DMS79 (cell line): ENCODE measurements at places on chromosomes 16 and 17.
A peak's percentile ranks its signal among the peaks of the same experiment; 100 is the strongest.

- DNase-seq, result no peak
Observed at GRCh38 chr17:7579001-7579833, at the start of gene CD68. CD68 (plus strand) TSS chr17:7579638; CDS start chr17:7579678, 40 bp downstream.

DNA sequence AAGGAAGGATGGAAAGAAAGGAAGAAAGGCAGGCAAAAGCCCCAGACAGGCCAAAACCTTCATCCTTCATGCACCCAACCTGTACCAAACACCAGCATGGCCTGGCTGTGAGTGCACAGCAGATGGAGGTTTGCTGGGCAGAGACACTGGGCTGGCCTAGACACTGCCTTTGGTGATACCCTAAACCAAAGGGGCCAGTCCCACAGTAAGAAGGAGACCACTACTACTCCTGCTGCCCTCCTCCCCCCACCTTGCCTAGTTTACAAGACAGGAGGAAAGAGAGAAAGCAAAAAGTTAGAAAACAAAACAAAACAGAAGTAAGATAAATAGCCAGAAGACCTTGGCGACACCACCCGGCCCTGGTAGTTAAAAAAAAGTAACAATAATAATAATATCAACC is 19.1 kb downstream of the QPRT start:
- DNase-seq, result no peak

- no peak for DNase-seq
Observed at GRCh38 chr17:59287452-59287851, 44.0 kb upstream of the YPEL2 start.

- DNase-seq, result no peak
Observed at GRCh38 chr16:77723108-77723514, 797 bp downstream of the NUDT7 start.

- no peak for DNase-seq
Observed at GRCh38 chr17:30517786-30518185, 40.6 kb downstream of the GOSR1 start.

- no peak for DNase-seq
Observed at GRCh38 chr17:63698886-63699637, 863 bp downstream of the LIMD2 start.

- no peak for DNase-seq
Observed at GRCh38 chr16:27703545-27703944, 153.6 kb downstream of the KATNIP start.

DNA sequence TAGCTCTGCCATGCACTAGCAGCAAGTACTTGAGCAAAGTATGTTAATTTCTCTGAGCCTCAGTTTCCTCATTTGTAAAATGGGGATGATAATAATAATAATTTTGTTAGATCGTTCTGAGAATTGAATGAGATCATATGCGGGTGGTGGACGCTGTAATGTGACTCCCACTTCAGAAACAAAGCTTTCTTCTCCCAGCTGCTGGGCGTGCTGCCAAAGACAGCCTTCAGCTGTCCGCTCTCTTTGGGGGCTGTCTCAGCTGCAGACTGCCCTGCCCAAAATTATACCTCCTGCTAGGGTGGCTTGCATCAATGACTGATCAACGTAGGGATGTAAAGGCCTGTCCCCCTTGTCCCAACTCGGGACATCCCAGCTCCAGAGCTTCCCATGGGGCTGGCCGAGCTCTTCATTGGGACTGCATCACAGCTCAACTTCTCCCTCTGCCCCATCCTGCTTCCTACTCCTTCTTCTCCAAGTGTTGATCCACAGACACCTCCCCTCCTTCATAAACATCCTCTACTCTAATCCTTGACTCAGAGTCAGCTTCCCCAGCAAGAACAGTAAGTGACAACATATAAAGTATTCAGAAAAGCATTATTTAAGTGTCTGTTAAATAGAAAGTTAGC is 30.7 kb upstream of the CDH5 start:
- DNase-seq, result peak; percentile 81

GRCh38 chr16:55083052-55083451 is 152.4 kb downstream of the IRX5 start:
- DNase-seq, result no peak

DNA sequence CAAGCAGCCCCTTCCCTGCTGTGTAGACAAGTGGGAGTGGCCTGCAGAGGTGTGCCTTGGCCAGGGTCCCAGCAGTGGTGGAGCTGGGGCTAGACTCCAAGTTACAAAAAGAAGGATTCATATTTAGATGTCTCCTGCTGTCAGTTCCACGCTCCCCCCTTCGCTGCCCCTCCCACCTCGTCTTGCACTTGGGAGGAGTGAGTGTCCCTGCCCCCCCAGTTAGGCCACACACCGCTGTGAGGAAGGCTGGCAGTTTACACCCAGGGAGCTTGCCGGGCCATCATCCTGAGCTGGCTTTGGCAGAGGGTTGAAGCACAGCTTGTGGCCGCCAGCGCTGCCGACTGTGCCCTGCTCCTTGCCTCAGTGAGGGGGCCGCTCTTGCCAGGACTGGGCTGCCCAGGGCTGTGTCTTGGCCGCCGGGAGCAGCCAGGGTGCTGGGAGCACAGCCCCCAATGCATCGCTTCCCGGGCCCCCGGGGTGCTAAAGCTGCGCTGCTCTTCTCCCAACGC is 44.3 kb downstream of the ELAC2 start:
- DNase-seq, result no peak

DNA sequence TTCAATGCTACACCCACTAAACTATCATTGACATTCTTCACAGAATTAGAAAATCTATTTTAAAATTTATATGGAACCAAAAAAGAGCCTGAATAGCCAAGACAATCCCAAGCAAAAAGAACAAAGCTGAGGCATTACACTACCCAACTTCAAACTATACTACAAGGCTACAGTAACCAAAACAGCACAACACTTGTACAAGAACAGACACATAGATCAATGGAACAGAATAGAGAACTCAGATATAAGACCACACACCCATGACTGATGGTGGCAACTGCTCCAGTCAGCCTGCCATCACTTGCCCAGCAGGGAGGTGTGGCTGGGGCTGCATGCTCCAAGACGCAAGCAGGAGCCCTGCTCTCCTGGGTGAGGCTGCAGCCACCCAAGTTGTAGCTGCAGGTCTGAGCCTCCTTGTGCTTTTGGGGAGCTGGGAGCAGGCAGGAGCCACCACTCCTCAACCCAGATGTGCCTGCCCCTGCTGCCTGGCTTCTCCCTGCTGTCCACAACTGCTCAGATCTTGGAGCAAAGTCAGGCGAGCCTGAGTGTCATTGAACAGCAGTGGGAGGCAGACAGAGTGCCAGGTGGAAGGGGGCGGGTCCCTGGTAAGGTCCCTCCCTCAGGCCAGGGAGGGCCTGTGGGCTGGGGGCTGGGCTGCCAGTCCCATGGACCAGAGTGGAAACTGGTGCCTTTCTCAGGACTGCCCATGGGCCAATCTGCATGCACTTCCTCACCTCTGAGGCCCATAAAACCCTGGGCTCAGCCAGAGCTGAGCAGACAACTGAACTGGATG is 24.7 kb downstream of the SSH2 start:
- DNase-seq, result no peak

GRCh38 chr16:88382491-88383400 is at the start of gene ZNF469:
ZNF469 (plus strand) TSS chr16:88382959; CDS start chr16:88427471, 44,512 bp downstream.
- DNase-seq, result no peak

GRCh38 chr17:80992077-80992947 is 671 bp downstream of the CHMP6 start:
- DNase-seq, result no peak

DNA sequence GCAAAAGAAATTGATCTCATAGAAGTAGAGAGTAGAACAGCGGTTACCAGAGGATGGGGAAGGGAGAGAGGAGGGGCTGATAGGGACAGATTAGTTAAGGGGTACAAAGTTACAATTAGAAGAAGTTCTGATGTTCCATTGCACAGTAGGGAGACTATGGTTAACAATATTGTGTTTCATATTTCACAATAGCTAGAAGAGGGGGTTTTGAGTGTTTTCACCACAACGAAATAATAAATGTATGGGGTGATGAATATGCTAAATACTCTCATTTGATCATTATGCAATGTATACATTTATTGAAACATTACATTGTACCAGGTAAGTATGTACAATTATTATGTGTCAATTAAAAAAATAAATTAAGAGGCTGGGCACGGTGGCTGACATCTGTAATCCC is 291.2 kb upstream of the KCNJ16 start:
- DNase-seq, result no peak

DNA sequence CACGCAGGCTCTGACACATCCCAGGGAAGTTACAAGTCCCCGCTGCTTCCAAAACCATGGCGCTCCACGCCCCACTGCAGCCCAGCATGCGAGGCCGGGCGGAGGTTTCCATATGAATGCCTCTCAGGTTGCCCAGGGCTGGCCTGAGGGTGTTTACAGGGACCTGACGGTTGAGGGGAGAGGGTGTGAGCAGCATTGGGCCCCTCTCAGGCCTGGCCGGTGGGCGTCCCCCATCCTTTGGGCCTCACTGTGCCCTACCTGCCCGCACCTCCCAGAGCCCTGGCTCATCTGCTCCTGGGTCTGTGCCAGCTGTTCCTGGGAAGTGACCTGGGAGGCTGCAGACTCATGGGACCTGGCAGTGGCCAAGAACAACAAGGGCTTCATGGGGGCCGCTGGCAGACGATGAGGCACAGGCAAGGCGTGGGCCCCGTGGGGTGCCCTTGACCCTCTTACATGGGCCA is 173.5 kb downstream of the C16orf95 start:
- DNase-seq, result no peak

GRCh38 chr17:28527859-28528258 is 21.7 kb downstream of the FOXN1 start:
- no peak for DNase-seq

GRCh38 chr17:78528541-78528940 is 48.7 kb downstream of the DNAH17 start:
- peak; percentile 16 for DNase-seq

- DNase-seq, result no peak
Observed at GRCh38 chr17:30086896-30087295, 29.7 kb upstream of the NSRP1 start.

GRCh38 chr16:84181144-84181915 is 5.5 kb downstream of the TAF1C start:
- no peak for DNase-seq

DNA sequence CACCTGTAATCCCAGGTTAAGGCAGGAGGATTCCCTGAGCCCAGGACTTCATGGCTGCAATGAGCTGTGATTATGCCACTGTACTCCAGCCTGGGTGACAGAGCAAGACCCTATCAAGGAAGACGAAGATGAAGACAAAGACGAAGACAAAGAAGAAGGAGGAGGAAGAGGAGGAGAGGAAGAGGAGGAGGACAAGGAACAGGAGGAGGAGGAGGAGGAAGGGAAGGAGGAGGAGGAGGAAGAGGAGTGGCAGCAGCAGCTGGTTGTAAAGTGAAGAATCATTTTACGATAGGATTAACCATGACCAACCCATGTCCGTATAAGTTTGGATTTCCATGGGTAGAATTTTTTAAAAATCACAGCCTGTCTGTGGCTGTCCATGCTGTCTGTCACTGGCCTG is 316.8 kb upstream of the TNRC6C start:
- DNase-seq, result no peak

- DNase-seq, result no peak
Observed at GRCh38 chr17:27959382-27959709, 66.2 kb upstream of the LYRM9 start.

DNA sequence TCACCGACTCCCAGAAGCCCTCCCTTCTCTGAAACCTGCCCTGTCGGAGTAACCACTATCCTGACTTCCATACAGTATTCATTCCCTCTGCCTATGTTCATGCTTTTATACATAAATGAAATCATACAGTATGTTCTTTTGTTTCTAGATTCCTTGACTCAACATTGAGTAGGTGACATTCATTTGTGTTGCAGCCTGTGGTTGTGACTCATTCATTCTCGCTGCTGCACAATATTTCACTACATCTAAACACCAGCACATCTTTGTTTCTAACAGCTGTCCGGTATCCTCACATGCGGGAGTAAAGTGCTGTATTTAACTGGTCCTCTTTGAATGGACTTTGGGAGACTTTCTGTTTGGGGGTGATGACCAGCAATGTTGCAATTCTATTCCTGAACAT is 135.0 kb upstream of the FOXF1 start:
- DNase-seq, result no peak

DNA sequence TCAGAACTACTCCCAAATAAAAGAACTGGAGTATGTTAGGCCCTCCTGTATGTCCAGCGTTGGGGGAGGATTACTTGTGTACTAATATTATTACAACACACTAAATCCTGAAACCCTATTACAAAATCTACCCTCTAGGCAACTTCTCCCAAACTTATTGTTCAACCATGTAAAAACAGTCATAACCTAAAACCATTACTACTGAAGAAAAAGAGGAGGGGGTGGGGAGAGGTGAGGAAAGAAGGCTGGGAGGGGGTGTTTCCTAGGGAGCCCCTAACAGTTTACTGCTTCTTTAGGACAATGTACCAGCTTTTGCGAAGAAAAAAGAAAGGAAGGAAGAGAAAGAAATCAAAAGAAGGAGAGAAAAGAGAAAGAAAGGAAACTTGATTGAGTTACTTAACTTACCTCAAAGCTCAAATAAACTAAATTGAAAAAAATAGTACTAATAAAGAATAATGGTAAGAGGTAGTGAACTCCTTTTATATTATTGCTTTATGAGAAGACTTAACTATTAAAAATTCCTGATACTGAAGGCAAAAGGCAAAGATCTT is 2.3 kb downstream of the SALL1 start:
- DNase-seq, result no peak

DNA sequence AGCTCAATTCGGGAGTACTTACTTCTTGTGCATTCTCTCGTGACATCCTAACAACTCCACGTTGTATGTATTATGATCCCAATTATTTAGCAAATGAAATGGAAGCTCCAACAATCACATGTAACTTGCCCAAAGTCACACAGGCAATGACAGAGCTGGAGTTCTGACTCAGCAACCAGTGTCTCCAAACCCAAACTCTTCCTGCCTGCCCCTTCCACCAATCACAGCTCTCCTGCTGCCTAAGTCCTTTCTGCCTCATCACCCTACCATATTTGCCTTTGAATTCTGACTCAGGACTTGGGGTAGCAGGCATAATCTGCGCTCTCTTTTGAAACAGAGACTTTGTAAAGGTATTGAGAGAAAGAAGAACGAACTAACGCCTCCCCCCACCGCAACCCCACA is 245.2 kb upstream of the MAF start:
- no peak for DNase-seq

- DNase-seq, result no peak
Observed at GRCh38 chr16:59593194-59593661, 859.1 kb upstream of the GOT2 start.

- no peak for DNase-seq
Observed at GRCh38 chr17:34291721-34292348, 6.3 kb downstream of the CCL11 start.

- DNase-seq, result no peak
Observed at GRCh38 chr16:77925531-77925930, 96.8 kb upstream of the CLEC3A start.

- no peak for DNase-seq
Observed at GRCh38 chr17:77177002-77177741, 36.4 kb downstream of the SEC14L1 start.

DNA sequence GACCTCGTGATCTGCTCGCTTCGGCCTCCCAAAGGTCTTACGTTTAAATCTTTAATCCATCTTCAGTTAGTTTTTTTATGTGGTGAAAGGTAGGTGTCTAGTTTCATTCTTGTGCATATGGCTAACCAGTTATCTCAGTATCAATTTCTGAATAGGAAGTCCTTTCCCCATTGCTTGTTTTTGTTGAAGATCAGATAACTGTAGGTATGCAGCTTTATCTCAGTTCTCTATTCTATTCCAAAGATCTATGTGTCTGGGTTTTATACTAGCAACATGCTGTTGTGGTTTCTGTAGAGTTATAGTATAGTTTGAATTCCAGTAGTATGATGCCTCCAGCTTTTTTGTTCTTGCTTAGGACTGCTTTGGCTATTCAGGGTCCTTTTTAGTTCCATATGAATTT is 65.2 kb downstream of the TNFRSF13B start:
- no peak for DNase-seq
